ENCODE measurements at places on chromosomes 3 and 15.

GRCh38 chr3:146160321-146160963 is 542 bp downstream of the PLOD2 start:
- peak; percentile 93 for DNase-seq

- DNase-seq, result peak; percentile 97
Measured at GRCh38 chr15:40857601-40858341, 13.9 kb downstream of the SPINT1 start.

DNA sequence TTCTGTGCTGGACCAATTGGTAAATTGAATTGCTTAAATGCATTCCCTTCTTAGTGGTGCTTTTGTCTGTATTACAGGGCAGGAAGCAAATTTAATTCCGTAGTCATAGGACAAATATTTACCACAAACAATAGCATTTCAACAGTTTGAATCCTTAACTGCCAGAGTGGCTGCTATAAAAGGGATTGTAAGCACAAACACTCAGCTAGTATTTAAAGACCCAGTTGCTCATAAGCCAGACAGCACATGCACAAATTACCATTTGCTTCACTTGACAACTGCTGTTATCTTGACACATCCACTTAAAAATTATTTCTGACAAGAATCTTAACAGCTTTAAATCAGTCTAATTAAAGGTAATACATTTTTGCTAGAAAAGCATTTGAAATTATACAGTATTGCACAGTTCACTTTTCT is 490.2 kb upstream of the ADAMTS9 start:
- DNase-seq, result no peak

DNA sequence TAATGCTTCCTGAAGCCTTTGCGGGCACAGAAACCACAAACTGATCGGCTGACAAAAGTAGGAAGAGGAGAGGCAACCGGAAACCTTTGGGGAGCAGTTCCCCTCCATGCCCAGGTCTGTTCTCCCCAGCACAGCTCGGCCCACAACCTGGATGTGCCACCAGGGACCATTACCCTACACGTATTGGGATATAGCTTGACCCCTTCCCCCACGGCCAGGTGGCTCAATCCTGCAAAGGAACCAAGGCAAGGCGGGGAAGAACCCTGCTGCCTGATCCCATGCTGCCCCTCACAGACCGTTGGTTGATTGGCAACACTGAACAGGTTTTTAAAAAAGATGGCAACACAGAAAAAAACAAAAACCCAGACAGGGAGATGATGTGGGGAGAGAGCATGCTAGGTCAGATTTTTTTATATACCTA is 19.7 kb upstream of the TCAIM start:
- DNase-seq, result peak; percentile 85

- no peak for DNase-seq
Measured at GRCh38 chr3:14488286-14489041, 51.7 kb downstream of the GRIP2 start.

DNA sequence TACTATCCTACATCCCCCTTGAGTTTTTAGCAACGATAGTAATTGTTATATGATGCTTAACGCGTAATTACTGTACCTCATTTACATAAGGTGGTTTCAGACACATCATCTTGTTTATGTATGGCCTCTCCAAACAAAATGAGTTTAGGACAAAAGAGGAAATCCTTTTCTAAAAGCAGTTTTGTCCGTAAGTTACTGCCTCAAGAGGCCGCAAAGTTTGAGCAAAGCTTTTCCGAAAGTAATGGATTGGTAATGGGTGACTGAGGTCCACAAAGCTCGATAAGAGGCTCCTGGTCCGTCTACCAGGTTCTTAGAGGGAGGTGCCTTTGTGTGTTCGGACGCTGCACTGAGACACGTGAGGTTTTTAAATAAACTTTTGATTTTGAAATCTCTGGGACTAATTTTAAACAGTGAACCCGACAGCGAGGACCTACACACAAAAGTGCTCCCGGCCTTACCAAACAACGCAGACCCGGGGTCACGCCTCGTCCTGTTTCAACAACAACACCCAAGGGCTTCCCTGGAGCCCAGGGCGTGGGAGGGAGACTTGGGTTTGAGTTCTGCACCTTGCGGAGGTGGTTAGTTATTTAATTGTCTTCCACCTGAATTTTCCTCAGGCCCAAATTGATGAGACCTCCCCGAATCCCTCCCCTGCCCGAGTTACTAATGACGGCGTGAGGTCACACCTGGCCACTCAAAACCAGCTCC is 456 bp upstream of the C15orf61 start:
- DNase-seq, result no peak

GRCh38 chr15:84609818-84610525 is 9.2 kb downstream of the ZSCAN2 start:
- no peak for DNase-seq

DNA sequence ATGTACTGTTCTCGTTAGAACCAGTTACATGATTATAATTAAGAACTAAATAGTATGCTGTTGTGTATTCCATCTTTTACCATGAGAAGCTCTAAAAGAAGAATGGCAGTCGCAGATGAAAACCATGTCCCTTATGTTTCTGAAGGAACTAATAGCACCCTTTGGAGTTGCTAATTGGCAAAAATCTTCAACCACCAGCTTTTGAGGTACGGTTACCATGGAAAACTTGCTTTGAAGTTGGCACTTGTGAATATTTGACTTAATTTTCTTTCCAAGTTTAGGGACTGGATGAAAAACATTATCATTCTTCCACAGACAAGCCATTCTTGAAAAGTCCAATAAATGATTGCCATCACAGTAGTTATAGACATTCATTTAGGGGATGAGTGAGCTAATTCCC is 666.6 kb upstream of the ROBO1 start:
- no peak for DNase-seq

DNA sequence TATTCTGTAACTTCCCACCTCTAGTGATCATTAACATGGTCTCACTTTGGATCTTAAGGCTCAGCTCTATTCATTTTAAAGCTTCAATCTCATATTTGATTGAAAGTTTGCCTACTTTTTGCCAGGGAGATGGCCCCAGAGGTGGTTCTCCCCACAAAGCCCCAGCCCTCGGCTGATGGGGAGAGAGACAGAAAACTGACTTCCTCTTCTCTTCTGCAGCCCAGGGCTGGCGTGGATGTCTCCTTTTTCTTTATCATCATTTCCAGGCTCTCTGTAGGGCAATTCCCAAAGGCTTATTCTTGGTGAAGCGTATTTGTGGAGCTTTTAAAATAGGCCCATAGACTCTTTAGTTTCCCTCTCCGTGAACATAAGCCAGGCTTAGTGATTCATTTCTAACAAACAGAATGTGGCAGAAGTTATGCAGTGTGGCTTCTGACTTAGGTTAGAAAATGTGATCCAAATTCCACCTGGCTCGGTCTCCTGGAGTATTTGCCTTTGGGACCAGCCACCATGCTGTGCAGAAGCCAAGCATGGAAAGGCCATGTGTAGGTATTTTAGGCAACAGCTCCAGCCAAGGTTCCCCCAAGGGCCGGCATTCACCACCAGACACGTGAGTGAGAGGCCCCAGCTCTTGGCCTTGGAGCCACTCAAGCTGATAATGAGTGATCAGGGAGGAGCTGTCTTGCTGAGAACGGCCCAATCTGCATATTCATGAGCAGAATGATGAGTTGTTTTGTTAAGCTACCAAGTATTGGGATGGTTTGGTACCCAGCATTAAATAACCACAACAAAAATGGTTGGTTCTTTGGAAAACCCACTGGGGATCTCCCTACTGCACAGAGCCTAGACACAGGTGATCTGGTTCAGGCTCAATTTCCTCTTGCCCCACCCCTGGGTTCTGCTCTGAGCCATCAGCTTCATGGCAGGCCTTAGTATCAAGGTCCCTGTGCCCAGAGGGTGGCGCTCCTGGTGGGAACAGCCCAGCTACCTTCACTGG is 353.2 kb upstream of the PROK2 start:
- no peak for DNase-seq

GRCh38 chr15:62792986-62793751 is 249.4 kb upstream of the TPM1 start:
- DNase-seq, result no peak

DNA sequence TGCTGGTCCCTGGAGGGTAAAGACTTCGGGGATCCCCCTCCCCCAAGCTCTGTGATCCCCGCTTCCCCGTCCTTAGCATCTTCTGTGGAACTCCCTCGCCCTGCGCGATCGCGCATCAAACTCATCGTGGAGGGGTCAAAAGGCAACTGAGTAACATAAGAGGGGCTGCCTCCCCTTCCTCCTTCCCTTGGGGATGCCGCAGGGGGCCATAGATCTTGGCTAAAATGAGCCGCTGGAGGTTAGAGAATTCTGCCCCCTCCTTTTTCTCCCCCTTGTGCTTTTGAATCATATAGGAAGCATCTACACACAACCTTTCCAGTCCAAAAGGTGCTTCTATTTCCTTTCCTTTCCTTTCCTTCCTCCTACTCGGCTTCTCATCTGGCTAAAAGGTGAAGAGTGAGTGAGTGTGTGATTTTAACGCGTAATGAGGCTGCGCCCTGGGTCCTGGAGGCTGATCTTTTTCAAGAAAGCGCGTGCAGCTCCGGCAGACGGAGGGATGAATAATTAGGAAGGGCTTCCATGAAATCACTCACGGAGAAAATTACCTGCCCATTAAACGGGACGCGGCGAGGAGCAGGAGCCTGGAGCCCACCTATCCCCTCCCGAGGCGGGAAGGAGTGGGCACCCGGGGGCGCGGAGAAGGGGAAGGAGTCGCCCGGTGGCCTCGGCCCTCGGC is 831 bp upstream of the ROBO2 start:
- peak; percentile 75 for DNase-seq
